PC-9 (cell line): ENCODE measurements at places on chromosomes 1 and 21. TPM values are rescaled to one million over a fixed set of nuclear protein-coding genes. Genes with fewer than 3 reads are reported as not detected.

- DNase-seq: no peak
Observed at GRCh38 chr1:29972421-29973053, 736.2 kb downstream of the PTPRU start.

DNA sequence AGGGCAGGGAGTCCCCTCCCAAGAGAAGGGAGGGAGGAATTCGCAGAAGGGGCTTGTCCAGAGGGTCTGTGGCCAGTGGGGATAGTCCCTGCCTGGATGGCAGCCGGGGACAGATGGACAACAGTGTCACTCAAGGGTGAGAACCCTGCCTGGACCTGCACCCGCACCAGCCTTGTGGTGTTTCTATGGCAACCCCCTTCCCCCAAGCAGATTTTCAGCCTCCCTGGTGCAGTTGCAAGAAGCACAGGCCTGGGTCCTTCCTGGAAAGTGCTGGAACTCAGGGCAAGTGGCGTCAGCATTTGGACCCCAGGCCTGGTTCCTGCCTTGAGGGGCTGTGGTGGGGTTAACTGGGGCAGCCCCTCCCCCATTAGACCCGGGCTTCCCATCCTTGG, 83.8 kb upstream of the ACTL8 start:
- DNase-seq: no peak

GRCh38 chr1:172727956-172728603, 69.2 kb downstream of the FASLG start:
- peak; percentile 52 for DNase-seq

DNA sequence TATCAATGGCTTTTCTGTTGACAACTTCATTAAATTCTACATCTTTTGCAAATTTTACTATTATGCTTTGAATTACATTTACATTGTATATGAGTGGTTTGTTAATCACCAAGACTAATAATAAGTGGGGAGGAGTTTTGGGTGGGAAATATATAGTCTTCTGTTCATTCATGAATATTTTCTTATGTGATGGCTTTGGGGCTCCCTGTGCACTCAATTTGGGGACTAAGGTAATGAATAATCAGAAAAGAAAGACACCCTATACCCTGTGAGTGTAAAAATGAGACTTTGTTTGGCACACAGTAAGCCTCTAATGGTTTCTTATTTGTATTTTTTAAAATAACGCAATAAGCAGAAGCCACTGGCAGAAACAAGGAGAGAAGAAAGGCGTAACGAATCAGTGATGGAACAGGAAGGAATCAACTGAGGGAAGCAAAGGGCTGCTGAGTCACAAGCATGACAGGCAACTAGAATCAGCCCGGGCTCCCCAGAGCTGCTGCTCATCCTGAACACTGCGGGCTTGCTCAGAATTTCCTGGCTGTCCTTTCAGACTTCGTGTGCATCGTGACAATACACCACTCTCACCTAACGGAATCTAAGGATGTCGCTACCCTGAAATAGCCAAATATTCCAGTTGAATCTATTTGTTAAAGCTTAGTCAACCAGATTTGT, 20.8 kb upstream of the RGS2 start:
- DNase-seq: no peak

GRCh38 chr1:178921499-178921898, 50.6 kb upstream of the ANGPTL1 start:
- no peak for DNase-seq

DNA sequence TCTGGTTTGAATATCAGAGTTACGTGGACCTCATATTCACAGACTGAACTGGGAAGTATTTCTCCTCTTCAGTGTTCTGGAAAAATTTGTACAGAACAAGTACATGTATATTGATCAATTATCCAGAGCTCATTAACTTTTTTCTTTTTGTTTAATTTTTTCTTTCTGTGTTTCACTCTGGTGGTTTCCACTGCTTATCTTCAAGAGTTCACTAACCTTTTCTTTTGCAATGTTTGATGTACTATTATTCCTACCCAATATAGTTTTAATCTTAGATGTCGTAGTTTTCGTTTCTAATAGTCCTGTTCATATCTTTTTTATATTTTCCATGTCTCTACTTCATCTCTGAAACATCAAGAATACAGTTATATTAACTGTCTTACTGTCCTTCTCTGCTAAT, 46.5 kb downstream of the TUT4 start:
- no peak for DNase-seq

DNA sequence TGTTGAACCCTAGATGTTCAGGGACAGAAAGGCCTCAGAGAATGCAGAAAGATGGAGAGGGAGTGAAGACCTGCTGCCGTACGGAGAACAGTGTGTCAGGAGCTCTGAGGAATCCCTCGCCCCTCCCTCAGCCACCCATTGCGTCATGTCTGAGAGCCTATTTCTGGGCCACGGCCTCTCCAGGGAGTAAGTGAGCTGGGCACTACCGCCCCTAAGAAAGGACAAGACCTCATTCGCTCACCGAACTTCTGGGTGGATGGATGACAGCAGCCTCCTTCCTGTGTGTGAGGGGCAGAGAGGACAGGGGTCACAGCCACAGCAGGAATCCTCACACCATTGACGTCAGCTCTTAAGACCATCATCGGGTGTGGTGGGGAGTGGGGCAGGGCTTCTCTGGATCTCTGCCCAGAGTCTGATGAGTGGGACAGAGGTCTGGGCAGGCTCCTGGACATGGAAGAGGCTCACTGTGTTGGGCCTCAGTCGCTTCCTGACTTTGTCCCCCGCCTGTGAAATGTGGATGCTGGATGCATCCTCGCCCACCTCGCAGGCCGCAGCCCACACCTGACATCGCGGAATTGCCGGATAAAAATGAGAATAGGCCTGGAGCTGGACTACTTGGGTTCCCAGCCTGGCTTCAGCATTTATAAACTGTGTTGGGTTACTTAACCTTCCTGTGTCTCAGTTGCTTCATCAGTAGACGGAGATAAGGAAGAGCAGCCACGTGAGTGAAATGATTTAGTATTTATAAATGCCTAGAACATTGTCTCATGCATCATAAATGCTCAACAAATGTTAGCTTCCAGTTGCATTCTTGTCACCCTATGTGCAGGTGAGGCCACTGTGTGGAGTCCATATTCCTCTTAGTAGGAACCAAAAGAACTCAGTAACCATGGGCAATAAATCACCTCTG, 238.6 kb downstream of the TRABD2B start:
- no peak for DNase-seq

Gene GNAT2
- 0.52 and 0.63 TPM in 2 replicates for total RNA-seq

Gene LCA5L
- 1.8 and 2.4 TPM in 2 replicates for total RNA-seq

Gene GCSAML
- not detected in 2 replicates for total RNA-seq
